ENCODE measurements at places on chromosomes 11 and 22.
A peak's percentile ranks its signal among the peaks of the same experiment; 100 is the strongest.

- H3K27ac ChIP-seq: no peak overlapping the region
- H3K27me3 ChIP-seq: no peaks in the 10 kb centered on the region
- H3K36me3 ChIP-seq: peaks cover 81% of the 10 kb centered on the region
- no peak overlapping the region for H3K4me3 ChIP-seq
- H3K4me1 ChIP-seq: no peaks in the 10 kb centered on the region
Measured at GRCh38 chr11:18612394-18612793, 12.8 kb downstream of the MISFA start.

- no peak for DNase-seq
- no peak overlapping the region for H3K27ac ChIP-seq
Measured at GRCh38 chr11:122103726-122104125, 12.3 kb downstream of the BLID start.

GRCh38 chr11:122114976-122115375 is 1.0 kb downstream of the BLID start:
- no peak overlapping the region for H3K27ac ChIP-seq
- H3K4me1 ChIP-seq: peaks cover 3% of the 10 kb centered on the region
- H3K36me3 ChIP-seq: no peaks in the 10 kb centered on the region
- H3K4me3 ChIP-seq: no peak overlapping the region
- no peaks in the 10 kb centered on the region for H3K27me3 ChIP-seq

DNA sequence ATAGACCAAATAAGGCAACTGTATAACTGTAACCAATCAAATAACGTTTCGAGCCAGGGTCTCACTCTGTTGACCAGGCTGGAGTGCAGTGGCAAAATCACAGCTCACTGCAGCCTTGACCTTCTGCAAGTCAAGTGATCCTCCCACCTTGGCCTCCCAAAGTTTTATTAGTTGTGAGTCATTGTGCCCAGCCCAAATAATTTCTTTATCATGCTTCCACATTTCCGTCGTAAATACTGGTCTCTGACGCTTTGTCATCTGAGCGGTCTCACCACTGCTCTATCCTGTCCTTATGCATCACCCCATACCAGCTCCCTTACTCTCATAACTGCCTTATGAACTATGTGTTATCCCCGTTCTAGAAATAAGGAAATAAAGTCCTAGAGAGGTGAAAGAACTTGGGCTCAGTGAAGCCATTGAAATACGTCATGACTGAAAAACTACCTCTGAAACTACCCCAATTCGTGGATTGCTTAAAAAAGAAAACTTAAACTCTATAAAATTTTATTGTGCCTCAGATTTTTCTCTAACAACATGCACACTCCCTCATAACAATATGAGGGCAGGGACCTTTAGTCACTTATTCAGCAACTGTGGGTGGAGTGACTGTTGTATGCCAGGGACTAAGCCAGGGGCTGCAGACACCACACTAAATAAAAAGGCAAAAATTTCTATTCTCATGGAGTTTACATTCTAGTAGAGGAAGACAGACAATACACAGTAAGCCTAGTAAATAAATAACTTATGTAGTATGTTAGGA is 15.8 kb upstream of the RTN4RL2 start:
- H3K4me1 ChIP-seq: no peaks in the 10 kb centered on the region
- no peak overlapping the region for H3K27ac ChIP-seq
- no peaks in the 10 kb centered on the region for H3K36me3 ChIP-seq
- H3K4me3 ChIP-seq: no peak overlapping the region

DNA sequence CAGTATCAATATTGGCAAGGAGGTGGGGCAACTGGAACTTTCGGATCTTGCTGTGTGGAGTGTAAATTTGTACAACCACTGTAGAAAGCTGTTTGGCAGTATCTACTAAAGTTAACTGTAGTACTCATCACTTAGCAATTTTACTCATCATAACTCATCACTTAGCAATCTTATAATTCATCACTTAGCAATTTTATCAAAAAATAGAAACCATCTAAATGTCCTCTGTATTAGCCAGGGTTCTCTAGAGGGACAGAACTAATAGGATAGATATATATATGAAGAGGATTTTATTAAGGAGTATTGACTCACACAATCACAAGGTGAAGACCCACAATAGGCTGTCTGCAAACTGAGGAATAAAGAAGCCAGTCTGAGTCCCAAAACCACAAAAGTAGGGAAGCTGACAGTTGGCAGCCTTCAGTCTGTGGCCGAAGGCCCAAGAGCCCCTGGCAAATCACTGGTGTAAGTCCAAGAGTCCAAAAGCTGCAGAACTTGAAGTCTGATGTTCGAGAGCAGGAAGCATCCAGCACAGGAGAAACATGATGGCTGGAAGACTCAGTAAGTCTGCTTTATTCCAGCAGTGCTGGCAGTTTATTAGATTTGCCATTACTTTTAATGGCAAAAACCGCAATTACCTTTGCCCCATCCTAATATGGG is 92.9 kb upstream of the USP47 start:
- H3K36me3 ChIP-seq: no peaks in the 10 kb centered on the region
- no peak overlapping the region for H3K27ac ChIP-seq
- H3K4me1 ChIP-seq: no peaks in the 10 kb centered on the region
- H3K27me3 ChIP-seq: no peaks in the 10 kb centered on the region

DNA sequence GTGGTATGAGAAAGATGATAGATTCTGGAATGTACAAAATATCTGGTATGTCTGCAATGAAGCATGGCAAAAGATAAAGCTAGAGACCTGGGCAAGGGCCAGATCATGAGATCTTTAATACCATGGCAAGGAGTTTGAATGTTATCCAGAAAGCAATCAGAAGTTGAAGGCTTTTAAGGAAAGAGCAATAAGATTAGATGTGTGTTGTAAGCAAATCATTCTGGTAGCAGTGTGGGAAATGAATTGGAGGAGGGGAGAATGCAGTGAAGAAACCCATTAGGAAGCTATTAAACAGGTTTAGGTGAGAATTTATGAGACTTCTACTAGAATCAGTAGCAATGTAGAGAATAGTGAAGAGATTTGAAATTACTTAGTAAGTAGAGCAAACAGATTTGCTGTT is 32.2 kb upstream of the SYT9 start:
- no peak overlapping the region for H3K4me3 ChIP-seq
- DNase-seq: no peak
- no peaks in the 10 kb centered on the region for H3K4me1 ChIP-seq
- H3K27me3 ChIP-seq: no peaks in the 10 kb centered on the region

DNA sequence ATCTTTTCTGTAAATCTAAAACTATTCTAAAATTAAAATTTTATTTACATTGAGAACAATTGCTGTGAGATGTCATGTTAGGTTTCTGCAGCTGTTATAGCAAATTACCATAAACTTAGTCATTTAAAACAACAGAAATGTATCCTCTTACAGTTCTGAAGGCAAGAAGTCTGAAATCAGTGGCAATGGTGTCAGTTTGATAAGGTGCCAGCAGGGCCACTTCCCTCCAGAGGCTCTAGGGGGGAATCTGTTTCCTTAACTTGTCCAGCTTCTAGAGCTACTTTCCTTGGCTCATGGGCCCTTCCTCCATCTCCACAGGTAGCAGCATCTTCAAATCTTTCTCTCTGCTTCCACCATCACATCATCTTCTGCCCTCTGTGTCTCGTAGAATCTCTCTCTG is 23.0 kb downstream of the MOGAT2 start:
- H3K4me3 ChIP-seq: no peak overlapping the region
- H3K27ac ChIP-seq: no peak overlapping the region
- H3K36me3 ChIP-seq: no peaks in the 10 kb centered on the region
- H3K4me1 ChIP-seq: no peaks in the 10 kb centered on the region

- peak; percentile 27 for DNase-seq
- no peaks in the 10 kb centered on the region for H3K27me3 ChIP-seq
- H3K27ac ChIP-seq: no peak overlapping the region
Measured at GRCh38 chr11:82315093-82315492, 418.6 kb downstream of the FAM181B start.

DNA sequence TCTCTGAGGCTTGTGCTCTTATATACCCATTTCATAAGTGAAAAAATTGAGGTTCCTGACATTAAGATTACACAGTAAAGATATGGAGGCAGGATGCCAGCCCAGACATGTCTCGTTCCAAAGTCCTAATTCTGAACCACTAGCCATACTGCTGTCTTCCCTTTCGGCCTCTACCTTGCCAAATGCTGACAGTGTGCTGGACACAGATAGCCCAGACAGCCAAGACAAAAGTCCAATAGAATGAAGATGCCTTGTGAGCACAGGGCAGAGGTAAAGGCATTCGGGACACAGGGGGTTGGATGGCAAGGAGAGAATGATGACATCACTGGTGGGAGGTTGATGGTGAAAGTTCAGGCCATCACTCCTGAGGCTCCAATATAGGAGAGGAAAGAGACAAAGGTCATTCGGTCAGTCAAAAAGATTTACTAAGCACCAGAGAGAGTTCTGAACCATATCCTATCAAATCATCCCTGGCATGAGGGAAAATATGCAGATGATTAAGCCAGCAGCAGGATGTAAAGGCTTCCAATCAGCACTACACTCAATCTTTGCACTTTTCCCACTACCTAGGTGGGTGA is 174.0 kb upstream of the MTMR2 start:
- DNase-seq: no peak
- H3K4me3 ChIP-seq: no peak overlapping the region
- H3K4me1 ChIP-seq: peaks cover 25% of the 10 kb centered on the region
- H3K27ac ChIP-seq: no peak overlapping the region
- H3K36me3 ChIP-seq: no peaks in the 10 kb centered on the region
- no peaks in the 10 kb centered on the region for H3K27me3 ChIP-seq

DNA sequence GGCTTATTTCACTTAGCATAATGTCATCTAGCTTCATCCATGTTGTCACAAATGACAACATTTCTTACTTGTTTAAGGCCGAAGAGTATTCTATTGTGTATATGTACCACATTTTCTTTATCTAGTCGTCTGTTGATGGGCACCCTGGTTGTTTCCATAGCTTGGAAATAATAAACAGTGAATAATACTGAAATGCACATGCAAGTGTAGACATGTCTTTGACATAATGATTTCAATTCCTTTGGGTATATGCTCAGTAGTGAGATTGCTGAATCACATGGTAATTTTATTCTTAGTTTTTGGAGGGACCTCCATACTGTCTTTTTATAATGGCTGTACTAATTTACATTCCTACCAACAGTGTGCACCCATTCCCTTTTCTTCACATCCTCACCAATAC is 508.0 kb downstream of the NELL1 start:
- no peak overlapping the region for H3K4me3 ChIP-seq
- no peak overlapping the region for H3K27ac ChIP-seq
- H3K36me3 ChIP-seq: no peaks in the 10 kb centered on the region
- DNase-seq: no peak
- no peaks in the 10 kb centered on the region for H3K4me1 ChIP-seq

DNA sequence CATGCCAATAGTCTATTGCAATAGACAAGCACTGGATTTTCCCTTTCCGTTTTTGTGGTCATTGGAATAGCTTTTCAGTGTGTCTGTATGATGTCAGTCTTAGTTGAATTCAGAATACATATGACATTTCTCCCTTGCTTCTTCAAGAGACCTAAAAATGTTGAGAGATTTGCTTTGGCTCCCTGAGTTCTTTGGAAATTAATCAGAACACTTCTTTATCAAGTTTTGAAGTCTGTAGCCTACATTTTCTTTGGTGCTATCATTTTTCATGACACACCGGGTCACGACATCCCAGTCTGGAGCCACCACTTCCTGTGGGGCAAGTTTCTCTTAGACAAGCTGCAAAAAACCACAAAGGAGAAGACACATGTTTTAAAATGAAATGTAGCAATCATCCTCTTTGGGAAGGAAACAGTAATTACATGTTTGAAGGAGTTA is 847.1 kb downstream of the OPCML start:
- no peak for DNase-seq
- H3K36me3 ChIP-seq: no peaks in the 10 kb centered on the region
- no peak overlapping the region for H3K27ac ChIP-seq
- no peak overlapping the region for H3K4me3 ChIP-seq

DNA sequence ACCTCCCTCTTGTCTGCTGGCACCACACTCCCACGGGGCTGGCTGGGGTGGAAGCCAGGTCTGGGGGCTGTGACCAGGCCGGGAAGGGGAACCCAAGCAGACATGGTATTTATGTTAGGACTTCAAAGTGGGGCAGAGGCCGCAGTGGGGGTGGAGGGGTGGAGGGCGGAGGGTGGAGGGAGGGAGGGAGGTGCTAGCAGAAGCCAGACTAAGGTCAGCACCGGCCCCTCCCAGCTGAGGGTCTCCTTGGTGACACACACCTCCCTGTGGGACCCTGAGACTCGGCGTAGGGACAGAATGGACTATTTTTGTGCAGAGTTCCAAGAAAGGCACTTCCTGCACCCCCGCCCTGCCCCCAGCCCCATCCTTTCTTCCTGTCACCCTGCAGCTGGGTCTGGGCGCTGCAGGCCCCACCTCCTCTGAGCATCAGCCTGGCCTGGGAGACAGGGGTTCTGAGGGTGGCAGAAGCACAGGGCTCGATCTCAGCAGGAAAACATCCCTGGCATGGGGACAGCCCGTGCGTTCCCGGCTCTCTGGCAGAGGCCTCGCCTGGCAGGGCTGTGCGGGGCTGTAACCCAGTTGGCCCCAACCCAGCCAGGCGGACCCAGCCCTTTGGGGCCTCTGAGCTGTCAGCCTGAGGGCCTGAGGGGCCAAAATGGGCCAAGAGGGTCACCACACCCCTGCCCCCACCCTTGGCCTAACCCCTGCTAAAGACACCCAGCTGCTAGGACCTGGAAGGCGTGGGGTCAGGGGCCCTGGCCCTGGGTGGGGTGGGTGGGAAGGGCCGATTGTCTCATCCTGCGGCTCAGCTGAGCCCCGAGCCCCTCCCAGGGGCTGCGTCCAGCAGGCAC is 9.6 kb upstream of the CD248 start:
- H3K27me3 ChIP-seq: no peaks in the 10 kb centered on the region
- no peak overlapping the region for H3K4me3 ChIP-seq
- H3K27ac ChIP-seq: peak overlapping the region; percentile 67
- peaks cover 32% of the 10 kb centered on the region for H3K4me1 ChIP-seq
- peak; percentile 78 for DNase-seq

DNA sequence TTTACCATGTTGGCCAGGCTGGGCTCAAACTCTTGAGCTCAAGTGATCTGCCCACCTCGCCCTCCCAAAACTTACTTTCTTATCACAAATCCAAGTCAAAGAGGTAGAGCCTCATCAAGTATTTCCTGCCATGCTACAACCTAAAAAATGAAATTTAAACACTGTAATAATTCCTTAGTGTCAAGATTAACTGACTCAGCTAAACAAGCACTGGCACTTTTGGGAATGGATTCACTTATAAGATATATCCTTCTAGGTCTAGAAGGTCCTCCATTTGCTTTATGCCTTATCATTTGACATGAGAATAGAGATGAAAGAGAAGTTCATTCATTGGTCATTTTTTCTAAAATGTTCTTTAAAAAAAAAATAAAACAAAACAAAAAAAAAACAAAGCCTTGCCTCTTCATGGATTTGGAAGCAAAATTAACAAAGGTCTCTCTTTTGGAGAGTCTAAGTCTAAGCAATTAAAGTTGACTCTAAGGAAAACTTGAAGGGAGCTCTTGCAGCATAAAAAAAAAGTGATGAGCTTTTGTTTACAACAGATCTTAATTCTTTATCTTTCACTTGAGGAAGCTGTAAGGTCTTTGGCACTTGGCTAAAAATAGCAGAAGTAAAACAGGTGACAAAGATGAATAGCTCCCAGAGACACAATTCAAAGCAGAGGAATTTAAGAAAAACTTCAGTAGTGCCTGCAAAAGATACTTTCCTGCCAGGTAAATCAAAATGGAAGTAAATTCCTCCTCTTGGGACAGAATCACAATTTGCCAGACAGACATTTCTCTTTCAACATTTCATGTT is 50.3 kb downstream of the CADM1 start:
- no peaks in the 10 kb centered on the region for H3K4me1 ChIP-seq
- no peaks in the 10 kb centered on the region for H3K36me3 ChIP-seq
- no peaks in the 10 kb centered on the region for H3K27me3 ChIP-seq

- DNase-seq: no peak
- no peak overlapping the region for H3K27ac ChIP-seq
- no peak overlapping the region for H3K4me3 ChIP-seq
- no peaks in the 10 kb centered on the region for H3K4me1 ChIP-seq
Measured at GRCh38 chr11:126153972-126154371, 57.5 kb downstream of the RPUSD4 start.

Data from upper lobe of left lung (tissue), 6 donors.